ENCODE measurements at places on chromosomes 6 and 20. TPM values are rescaled to one million over a fixed set of nuclear protein-coding genes. Genes with fewer than 3 reads are reported as not detected.

DNA sequence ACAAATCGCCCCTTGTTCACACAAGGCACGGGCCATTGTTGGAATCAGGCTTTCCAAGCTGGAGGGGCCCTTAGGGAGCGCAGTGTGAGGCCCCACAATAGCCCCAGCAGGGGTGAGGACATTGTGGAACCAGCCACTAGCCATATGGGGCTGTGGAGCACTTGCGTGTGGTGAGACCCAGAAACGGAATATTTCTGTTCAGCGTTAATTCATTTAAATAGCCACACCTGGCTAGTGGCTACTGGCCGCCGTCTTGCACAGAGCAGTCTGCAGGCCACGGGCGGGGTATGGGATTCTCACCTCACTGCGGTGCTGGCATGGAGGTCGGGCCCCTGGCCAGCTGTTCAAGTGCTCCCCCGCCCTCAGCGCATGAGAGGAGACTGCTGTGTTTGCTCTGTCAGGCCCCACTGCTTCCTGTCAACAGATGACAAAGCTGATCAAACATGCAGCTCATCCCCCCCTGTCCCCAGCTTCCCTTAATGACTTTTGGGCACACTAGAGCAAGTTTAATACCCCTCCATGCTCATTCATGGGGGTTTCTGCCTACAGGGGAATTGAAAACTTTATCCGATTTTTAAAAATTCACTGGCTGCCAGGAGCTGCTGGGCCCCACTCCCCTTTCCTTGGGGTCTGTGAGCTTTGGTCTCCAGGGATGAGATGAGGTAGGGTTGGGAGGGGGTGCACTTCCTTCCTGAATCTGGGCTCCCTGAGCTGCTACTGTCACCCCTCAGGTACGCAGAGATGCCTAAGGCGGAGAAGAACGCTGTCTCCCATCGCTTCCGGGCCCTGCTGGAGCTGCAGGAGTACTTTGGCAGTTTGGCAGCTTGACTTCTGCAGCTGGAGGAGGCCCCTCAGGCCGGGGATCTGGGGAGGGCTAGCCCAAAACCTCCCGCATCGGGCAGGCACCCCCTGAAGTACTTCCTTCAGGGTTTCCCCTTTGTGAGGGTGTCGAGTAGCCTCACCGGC is 13.6 kb downstream of the ITPA start:
- DNase-seq: no peak

GRCh38 chr20:7159903-7160302 is 392.4 kb downstream of the BMP2 start:
- DNase-seq: no peak

- no peak for DNase-seq
Observed at GRCh38 chr20:46797206-46797605, 87.8 kb downstream of the SLC2A10 start.

DNA sequence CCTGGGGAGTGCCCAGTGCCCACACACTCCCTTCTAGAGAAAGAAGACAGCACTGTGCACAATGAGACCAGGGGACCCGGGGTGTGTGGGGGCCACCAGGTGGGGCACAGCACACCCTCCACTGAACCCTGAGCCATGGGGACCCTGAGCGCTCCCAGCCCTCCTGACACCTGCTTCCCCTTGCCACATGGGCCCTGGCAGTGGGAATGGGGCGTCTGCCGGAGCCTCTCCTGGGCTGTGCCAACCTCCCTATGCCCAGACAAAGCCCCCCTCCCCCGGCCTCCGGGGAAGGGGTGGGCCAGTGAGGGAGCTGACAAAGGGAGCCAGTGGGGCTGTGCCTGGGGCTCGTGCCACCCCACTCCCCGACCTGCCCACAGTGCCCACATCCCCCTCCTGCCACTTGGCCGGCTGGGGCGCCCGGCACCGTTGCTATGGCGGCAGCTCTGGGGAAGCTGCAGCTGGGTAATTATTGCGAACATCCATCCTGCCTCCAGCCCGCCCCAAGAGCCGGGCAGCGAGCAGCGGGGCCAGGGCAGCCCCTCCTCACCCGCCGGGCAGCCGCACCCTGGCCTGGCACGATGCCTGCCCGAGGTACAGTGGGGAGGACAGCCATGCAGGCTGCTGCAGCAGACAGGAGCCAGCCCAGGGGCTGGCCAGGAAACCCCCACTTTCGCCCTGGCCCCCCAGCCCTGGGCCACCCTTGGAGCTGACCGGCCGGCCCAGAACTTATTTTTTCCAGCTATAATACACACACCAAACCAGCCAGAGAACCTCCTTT is 41.9 kb upstream of the NOL4L start:
- DNase-seq: no peak

- DNase-seq: no peak
Observed at GRCh38 chr6:116363759-116364158, 7.0 kb upstream of the DSE start.

GRCh38 chr6:34305982-34306708 is 57.3 kb upstream of the SMIM29 start:
- peak; percentile 52 for DNase-seq

DNA sequence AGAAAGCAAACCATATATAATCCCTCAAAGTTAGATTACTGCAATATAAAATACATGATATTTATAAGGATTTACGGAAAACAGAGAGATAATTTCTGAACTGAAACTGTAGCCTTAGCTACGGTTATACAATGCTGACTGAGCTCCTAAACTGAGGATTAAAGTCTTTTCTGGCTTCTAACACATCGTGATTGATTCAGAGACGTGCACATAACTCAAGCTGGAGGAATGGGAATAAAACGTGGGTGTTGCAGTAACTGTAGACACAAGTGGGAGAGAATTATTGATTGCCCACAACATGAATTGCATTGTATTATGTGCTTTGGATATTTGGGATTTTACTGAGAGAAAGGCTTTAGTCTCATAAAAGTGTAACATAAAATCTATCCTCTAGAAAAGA is 418.0 kb upstream of the OPRM1 start:
- no peak for DNase-seq

DNA sequence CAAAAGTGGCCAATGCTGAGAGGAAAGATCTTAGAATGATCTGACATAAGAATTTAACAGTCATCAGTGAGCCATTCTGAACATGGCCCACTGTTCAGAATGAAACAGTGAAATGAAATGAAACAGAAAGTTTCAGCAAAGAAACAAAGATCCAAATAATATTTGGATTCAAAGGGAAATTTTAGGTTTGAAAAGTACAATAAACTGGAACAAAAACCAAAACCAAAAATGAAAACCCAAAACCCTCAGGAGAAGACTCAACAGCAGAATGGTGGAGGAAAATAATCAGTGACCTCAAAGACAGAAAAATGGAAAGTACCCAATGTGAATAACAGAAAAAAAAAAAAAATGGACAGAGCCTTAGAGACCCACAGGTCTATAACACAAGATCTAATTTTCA is 66.1 kb upstream of the EMILIN3 start:
- no peak for DNase-seq

- no peak for DNase-seq
Observed at GRCh38 chr6:163260111-163260895, 154.2 kb upstream of the QKI start.

Gene TMC2
- total RNA-seq: 0.21 TPM

Gene FOXS1
- total RNA-seq: 11.8 TPM

Gene PRDM13
- total RNA-seq: not detected

Data from tibial nerve (tissue), 4 donors.